ENCODE measurements at places on chromosomes 5 and 9.
A peak's percentile ranks its signal among the peaks of the same experiment; 100 is the strongest.

DNA sequence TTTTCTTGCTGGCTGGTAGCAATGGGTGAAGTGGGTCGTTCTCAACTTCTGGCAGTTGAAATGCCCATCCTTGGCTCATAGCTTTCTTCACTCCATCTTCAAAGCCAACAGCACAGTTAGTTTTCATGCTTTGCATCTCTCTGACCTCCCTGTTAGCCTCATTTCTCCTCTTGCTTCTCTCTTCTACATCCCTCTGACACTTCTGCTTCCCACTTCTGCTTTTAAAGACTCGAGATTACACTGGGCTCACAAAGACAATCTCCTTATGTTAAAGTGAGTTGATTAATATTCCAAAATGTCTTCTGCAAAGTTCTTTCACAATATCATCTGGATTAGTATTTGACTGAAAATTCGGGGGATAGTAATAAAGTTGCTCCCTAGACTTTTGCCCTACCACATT, 684.8 kb upstream of the CCNG1 start:
- no peak for DNase-seq

- DNase-seq, result no peak
These were observed 191.9 kb downstream of the ZSWIM6 start for GRCh38 chr5:61523997-61524396.

DNA sequence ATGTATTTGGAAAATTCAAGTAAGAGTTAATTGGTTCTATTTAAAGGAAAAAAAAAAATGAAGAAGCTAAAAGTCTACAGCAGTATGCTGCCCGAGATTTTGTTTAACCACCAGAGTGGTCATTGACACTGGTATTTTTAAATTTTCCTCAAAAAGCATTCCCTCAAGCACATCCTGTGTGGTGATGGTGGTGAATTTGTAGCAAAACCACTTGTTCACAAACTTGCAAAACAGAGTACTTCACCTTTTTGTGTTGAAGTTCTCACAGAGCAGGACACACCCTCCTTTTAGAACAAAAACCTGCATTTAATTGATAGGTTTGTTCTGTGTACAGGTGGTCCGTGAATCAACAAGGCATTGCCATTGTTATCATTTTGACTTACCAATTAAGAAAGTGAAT, 374.2 kb downstream of the EFNA5 start:
- DNase-seq, result no peak

GRCh38 chr5:33721491-33722200, 170.1 kb downstream of the ADAMTS12 start:
- no peak for DNase-seq

DNA sequence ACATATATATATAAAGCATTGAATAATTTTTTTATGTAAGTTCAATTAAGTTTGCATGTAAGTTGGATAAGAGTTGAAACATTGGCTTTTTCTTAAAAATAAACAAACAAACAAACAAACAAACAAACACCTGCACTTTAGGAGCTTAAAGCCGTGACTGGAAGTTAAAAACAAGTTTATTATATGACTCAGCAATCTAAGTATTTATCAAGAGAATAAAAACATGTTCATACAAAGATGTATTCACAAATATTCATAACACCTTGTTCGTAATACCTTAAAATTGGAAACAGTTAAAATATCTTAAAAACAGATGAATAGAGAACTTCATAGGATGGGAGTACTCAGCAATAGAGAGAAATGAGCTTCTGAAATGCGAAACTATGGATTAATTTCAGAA, 61.5 kb upstream of the ANXA1 start:
- no peak for DNase-seq

DNA sequence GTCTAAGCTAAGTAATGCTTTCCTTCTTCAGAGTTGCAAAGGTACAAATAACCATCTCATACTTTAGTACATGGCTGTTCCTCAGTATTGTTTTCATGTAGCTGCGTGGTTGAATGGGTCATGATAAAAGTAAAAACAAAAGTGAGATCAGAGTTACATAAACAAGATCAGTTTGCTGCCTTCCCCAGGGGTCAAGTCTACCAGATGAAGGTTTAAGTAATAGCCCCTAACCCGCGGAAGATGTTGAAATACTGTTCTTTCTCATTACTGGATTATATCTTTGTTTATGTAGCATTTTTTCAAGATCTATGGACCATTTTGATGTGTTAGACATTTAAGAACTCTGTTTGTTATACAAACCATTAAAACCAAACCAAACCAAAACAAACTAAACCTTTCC, 34.1 kb upstream of the ARRDC3 start:
- DNase-seq, result no peak

DNA sequence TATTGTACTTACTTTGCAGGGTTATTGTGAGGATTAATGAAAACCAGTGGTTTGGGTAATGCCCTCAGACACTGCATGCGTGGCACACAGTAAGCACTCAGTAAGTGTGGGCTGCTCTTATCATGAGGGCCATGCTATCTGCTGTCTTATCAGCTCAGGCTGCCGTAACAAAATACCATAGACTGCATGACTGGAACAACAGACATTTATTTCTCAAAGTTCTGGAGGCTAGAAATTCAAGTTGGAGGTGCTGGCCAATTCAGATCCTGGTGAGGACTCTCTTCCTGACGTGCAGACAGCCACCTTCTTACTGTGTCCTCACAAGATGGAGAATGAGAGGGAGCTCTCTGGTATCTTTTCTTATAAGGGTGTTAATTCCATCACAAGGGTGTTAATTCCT, 23.9 kb upstream of the SH3PXD2B start:
- DNase-seq, result no peak

DNA sequence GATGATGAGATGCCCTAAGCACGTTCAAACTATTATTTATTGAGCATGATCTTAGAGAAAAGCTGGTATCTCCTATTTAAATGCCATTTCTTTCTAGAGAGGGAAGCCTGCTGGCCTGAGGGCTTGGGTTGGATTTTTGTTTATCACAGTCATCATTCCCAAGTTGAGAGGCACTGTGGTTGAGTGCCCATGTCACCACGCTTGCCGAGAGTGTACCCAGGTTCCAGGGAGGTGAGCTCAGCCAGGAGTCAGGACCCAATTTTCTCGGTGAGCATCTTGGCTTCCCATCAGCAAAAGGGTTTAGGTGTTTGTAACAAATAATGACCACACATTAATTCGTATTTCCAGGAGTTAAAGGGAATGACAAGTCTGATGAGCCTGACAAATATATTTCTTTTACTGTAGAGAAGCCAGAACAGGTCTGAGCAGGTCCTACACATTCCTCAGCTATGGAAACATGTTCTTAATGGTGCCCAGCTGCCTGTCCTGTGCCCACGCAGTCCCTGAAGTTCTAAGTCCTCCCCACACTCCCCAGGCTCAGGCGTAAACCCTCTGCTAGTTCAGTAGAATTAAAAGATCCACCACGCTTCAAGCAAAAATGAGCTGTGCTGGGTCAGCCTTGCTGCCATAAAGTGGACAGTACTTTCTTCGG, 258.9 kb upstream of the IRX2 start:
- DNase-seq, result no peak

GRCh38 chr5:113204525-113205161, 228.0 kb downstream of the DCP2 start:
- peak; percentile 67 for DNase-seq

GRCh38 chr5:88248094-88248493, 20.6 kb downstream of the TMEM161B start:
- DNase-seq, result no peak

- no peak for DNase-seq
These were observed 60.0 kb upstream of the C5orf46 start for GRCh38 chr5:147966326-147966725.

- DNase-seq, result no peak
These were observed 17.1 kb upstream of the IL6ST start for GRCh38 chr5:56011835-56012234.

GRCh38 chr9:89461265-89461664, 36.6 kb downstream of the SEMA4D start:
- no peak for DNase-seq

GRCh38 chr9:17723656-17724055, 144.8 kb downstream of the SH3GL2 start:
- DNase-seq, result no peak

- DNase-seq, result no peak
These were observed 128.1 kb upstream of the NUDT12 start for GRCh38 chr5:103690676-103691075.

DNA sequence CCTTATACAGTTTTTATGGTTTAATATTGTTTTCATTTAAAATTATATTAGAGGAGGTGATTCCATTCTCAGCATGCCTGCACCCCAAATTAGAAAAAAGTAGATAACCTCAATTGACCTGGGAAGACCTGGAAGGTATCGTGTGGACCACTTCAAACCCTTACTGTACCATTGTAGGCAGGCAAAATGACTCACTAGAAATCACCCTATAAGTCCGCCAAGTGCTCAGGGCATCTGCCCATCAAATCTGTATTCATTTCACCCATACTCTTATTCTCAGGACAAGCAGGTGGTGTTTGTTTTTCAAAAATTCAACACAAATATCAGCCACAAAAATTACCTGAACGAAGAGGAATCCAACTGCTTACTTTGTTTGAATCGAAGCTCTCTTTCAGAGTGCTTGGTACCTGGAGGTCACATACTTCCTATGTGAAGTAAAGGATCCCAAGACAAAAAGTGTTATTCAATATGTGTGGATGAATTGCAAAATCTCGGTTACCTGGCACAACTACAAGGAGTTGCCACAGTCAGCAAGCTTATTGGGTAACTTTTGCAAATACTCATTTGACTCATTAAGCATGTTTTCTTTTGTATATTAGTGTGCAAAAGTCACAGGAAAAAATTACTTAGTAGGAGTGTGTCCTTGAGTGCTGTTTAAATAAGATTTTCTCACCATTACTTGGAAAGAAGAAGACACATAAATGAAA, 216.2 kb downstream of the ENC1 start:
- no peak for DNase-seq

- DNase-seq, result peak; percentile 7
These were observed 48.4 kb downstream of the GPR21 start for GRCh38 chr9:123081824-123082223.

DNA sequence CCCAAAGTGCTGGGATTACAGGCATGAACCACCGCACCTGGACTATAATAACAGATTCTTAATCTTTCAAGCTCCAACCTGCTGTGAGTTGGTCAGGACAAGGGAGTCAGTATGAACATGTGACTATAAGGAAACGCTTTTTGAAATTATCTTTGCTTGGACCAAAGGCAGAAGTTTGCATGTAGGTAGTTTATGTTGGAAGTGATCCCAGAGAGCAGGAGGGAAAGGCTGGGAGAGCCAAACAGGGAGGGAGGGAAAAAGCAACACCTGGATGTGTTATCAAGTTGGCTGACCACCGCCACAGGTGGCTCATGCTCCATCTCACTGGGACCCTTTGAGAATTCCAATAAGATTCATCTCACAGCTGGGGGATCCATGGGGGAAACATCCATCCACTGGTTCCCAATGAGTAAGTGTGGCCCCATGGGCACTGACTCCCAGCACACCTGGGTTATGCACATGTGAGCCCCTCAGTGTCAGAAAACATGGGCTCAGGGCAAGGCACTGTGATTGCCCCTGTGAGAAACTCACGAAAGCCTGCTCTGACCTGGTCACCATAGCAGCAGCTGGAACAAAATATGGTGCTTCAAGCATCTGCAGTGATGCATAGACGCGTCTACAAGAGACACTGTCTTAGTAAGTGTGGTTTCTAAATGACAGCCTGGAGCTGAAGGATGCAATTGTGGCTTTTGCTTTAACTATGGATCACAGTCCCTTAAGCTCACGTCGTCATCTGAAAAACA, 62.1 kb downstream of the ARSB start:
- DNase-seq, result no peak

- no peak for DNase-seq
These were observed 169.9 kb upstream of the EFNA5 start for GRCh38 chr5:107840592-107840991.

- DNase-seq, result no peak
These were observed 141.4 kb downstream of the PRR16 start for GRCh38 chr5:120605325-120606079.

DNA sequence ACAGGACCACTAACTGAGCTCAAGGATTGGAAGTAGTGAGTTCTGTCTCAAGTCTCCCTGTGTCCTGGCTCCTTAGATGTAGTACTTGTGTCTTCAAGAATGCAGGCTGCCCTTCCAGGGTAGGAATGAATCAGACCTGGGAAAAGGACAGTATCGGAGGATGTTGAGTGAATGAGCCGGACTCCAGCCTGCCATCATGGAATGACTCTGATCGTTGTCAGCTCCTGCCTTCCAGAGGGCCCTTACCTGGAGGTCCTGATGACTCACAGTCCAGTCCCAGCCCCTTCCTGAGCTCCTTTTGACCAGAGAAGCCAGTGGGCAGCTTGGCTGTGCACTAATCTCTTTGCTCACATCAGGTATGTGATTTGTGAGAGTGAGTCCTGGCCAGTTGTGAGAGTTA, 161.1 kb downstream of the TRPM6 start:
- DNase-seq, result no peak

DNA sequence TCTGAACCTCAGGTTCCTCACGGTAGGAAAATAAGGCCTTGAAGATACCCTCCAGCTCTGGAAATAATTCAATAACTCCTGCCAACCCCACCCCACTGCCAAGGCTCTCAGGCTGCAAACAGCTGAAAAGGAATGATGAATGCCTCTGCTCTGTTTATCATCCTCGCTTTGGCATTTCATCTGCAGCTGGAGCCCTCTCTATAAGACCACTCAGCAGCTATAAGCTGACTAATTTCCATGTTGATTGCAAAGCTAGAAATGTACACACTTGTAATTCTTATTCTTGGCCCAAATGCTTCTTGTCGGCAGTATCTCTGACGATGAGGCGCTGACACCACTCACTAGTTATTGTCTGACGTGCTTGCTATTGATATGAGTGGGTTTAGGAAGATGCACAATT, 408.4 kb upstream of the NMUR2 start:
- no peak for DNase-seq

DNA sequence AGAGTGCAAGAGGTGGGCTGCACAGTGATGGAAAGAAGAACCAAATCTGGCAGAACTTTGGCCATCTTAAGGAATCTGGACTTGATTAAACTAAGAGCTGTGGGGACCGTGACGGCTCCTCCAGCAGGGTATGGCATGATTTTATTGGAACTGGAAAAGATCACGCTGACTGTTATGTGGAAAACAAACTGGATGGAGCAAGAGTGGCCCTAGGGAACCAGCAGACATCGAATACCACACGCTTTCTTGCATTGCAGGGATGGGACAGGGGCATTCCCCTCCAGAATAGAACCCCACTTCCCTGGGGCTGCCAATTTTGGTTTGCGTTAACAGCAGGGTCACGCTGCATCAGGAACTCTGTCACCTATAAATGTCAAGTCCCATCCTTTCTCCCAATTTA, 38.8 kb downstream of the INSYN2B start:
- DNase-seq, result no peak

DNA sequence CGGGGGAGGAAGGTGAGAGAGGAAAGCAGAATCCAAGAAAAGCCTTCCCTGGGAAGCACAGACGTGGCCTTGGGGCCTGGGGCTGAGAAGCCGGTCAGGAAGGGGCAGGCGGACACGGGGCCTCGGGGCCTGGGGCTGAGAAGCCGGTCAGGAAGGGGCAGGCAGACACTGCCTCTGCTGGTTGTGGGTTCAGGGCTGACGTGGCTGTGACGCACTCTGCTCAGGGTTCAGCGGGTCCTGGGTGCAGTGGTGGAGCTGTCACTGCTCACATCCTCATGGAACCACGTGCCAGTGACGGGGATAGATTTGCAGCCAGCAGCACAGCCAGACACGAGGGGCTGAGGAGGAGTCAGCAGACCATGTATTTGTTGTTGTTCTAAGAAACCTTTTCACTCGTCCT, 12.8 kb downstream of the PAEP start:
- DNase-seq, result no peak
